NCI-H1092 treated with DMSO at 0.1 percent for 48 hours (cell line): ENCODE measurements at places on chromosomes 5 and 9.

DNA sequence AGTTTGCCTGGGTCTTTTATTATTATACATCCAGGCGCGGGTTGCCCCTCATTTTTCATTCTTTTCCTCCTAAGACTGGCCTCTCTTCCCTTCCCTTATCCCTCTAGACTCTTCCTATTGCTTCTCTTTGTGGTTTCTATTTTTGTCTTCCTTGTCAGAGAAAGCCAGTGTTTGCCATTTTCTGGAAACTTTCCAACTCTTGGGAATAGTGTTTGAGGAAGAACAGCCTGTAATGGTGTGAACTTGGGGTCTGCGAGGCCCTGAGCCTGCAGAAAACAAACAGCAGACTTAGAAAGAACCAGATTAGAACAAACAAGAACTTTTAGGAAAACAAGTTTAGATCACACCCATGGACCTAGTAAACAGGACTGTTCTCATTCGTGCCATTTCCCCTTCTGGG is 15.5 kb downstream of the PRKACG start:
- no peak for DNase-seq

- DNase-seq, result no peak
Observed at GRCh38 chr9:68762570-68762969, 57.5 kb downstream of the PIP5K1B start.

GRCh38 chr9:72052122-72052521 is 8.3 kb downstream of the C9orf57 start:
- DNase-seq, result no peak

DNA sequence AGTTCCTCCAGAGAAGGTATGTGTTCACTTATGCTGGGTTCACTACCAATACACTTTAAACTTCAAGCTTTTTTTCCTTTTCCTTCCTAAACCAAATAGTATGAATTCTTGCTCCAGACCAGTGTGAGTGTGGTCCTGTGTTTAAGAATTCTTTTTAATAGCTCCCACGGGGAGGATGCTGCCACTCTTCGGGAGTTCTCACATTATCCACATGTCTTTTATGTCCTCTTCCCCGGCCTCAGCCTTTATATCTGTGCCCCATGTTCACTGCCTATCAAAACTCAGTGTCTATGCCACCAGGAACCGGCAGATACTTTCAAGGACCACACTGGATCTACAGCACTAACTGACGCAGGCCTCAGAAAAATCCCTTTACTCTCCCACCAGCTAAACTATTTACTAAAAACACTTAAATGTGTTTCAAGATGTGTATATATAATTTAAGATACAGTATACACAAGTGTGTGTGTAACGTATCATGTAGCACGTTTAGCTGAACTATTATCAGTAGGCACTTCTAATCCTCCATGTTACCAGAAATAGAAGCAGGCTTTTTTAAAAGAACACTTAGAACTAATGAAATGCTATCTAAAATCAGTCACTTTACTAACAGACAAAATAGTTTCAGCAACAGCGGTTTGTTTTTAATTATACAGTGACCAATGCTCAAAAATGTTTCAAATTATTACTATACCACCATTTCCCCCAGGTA is 88.0 kb downstream of the PLPP1 start:
- DNase-seq, result no peak

DNA sequence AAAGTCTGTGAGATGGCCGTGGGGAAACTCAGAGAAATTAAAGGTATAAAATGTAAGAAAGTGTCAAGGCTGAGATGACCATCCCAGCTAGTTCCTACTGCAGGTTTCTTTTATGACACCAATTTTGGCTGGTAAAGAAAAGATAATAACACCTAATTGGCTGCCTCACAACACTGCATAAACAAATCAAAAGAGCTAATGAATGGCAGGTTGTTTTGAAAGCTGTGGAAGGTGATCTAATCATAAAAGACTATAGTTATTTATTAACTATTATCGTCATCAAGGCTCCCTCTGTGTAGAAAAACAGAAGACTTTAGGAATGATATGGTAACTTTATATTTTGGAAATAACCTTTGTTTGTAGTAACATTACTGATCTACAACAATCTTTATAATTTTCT is 3.5 kb upstream of the SPINK5 start:
- DNase-seq, result no peak

GRCh38 chr5:63022403-63022802 is 443.8 kb downstream of the LRRC70 start:
- DNase-seq, result no peak

DNA sequence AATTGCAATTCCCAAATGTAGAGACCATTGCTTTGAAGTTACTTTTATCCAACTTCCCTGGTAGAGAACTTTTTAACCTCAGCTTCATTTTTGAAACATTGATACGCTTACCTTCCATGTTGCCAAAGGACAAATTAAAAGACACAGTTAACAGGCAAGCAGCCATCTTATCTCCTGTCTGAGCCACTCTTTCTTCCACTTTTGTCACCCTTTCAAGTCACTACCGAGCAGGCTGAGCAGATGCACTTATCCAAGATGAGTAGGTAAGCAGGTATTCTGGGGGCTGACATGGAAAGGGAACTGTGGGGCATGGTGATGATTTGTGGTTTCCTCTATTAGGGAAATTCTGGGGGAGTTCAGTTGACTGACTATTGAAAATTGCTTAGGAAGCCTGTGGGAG is 66.7 kb downstream of the DOCK2 start:
- no peak for DNase-seq

DNA sequence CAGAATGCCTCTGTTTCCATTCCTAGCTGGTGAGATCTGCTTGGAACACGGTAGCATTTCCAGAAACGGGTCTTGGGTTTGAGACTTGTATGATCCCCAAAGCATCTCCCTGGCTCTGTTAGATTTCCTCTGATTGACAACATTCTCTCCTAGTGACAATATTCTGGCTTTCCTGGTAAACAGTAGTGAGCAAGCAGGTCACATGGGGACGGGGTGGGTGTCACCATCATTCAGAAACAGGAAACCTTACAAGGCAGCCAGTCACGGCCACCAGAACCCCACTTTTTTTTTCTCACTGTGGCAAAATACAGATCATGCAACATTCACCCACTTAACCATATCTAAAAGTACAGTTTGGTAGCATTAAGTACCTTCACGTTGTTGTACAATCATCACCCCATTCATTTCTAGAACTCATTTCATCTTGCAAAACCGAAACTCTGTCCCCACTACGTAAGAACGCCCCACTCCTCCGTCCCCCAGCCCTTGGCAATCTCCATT is 90.1 kb upstream of the LMX1B start:
- DNase-seq, result no peak

DNA sequence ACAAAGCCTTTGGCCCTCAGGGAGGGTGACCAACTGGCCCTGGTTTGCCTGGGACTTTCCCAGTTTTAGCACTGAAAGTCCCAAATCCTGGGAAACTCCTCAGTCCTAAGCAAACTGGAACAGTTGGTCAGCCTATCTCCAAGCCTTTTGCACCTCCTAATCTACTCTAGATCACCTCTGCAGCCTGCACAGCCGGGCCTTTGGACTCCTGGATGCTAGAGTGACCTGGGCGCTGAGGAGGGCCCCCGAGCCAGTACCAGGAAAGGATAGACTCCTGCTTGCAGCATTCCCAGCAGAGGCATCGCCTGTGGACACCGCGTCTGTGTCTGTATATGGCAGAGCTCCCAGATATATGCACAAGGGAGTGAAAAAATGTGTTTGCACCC is 15.1 kb downstream of the IRF1 start:
- no peak for DNase-seq

- DNase-seq, result no peak
Observed at GRCh38 chr9:132494857-132495256, 84.8 kb downstream of the CFAP77 start.

GRCh38 chr9:131500939-131501541 is 1.7 kb upstream of the POMT1 start:
- DNase-seq, result no peak

- DNase-seq, result no peak
Observed at GRCh38 chr9:136921307-136921706, 23.2 kb downstream of the FBXW5 start.
